ENCODE measurements at places on chromosomes 3 and 15. TPM values are rescaled to one million over a fixed set of nuclear protein-coding genes. Genes with fewer than 3 reads are reported as not detected.

- peak; percentile 53 for DNase-seq
These were observed 39.7 kb upstream of the MYZAP start for GRCh38 chr15:57551715-57552677.

DNA sequence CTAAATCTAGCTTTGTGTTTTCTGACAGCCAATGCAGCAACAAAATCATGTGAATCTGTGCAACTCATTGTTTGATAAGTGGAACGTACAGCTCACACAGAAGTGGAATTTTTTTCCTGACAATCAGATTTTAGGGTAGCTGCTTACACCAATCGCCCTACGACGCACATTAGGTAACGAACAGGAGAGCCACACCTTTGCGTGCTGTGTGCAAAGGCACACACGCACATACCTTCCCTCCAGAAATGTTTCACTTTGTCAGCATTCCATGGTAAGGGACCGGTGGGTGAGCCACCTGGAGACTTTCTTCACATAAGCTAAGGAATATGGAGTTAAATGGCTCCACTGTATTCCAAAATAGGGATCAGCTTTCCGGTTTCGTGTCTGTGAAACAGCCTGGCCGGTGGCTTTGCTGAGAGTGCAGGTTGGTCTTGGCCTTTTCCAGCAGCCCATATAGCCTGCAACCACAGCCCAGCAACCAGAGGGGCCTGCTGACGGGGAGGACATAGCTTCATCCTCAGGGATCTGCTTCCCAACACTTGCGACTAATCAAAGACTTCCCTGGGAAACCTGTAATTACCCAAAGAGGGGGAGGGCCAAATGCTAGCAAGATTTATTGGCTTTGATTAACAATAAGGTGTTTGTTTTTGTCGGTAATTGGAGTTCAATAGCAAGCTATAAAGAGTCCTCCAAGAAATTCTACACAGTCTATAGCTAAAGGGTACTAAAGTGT lies 145.3 kb downstream of the ADAMTS17 start:
- DNase-seq: no peak

DNA sequence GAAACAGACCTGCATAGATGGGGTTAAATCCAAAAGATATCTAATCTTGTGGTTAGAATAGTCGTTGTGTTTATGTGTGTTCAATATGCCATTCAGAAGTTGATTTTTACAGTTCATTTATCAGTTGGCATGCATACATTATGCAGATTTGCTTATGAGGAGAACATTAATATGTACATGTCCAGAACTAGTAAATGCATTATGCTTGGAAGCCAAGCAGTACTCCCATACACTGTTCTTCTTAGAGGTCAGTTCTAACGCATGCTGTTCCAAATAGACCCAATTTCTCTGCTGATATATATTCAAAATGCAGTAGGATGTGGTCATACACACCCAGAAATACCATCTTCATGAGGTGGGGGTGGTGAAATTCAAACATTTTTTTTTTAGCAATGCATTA lies 956 bp downstream of the FGF12 start:
- no peak for DNase-seq

- no peak for DNase-seq
These were observed 213.2 kb upstream of the RGMA start for GRCh38 chr15:93302080-93302765.

GRCh38 chr15:89127054-89127702 lies 38.9 kb downstream of the ABHD2 start:
- DNase-seq: no peak

GRCh38 chr15:40772014-40772413 lies 2.2 kb downstream of the C15orf62 start:
- DNase-seq: no peak

DNA sequence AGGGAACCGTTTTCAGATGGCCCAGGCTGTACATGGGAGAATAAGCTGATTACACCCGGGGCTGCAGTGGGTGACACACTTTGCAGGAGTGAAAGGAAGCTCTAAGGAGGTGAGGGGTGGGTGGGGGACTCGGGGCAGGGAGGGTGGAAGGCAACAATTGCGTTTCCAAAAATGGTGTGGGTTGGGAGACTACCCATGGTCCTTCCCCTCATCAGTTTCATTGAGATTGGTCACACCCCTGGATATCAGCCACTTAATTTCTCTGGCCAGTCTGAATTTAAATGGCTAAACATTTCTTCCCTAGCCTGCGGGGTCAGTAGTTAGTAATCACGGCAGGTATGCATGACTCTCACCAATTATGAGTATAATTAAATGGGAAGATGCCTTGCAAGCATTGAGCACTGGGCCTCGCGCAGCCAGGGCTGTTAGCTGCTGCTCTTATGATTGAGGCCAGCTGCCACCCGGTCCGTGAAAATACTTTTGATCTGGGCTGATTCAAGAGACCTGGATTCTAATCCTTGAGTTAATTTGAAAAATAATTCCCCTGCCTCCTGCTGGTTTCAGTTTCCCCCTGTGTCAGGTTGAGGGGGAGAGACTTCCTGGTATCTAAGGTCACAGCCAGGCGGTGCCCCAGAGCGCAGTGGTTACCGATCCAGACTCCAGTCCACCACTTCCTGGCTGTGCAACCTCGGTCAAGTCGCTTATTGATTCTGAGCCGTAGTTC lies 23.3 kb downstream of the SLC6A6 start:
- DNase-seq: no peak

DNA sequence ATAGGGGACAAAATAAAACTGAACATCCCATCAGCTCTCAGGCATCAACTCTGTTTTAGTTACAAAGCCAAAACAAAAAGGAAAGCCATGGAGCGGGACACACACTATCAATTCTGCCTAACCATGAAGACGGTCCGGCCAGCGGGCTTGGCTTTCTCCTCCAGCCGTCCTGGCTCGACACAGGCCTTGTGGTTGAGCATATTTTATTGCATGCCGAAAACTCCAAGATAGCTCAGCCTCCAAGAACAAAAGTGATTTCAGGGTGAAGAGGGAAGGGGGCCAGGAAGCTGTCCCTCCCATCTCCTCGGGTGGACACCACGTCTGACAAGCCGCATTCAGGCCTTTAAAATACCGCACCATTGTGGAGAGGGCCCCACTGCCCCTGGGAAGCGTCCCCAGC lies 31.2 kb downstream of the WNT5A start:
- DNase-seq: no peak

- DNase-seq: no peak
These were observed 40.6 kb downstream of the ACAD9 start for GRCh38 chr3:128919988-128920387.

GRCh38 chr3:128855569-128855968 lies 23.9 kb upstream of the ACAD9 start:
- DNase-seq: no peak

GRCh38 chr15:66459818-66460615 lies 37.5 kb downstream of the SNAPC5 start:
- no peak for DNase-seq

The OXTR gene
- 1.8 TPM for polyA plus RNA-seq

The SLC28A1 gene
- polyA plus RNA-seq: 7.5 TPM

The GPR156 gene
- polyA plus RNA-seq: 3.4 TPM

All from left kidney (tissue), 8 donors.